ENCODE measurements at places on chromosomes 12 and 14.

- no peak for DNase-seq
Measured at GRCh38 chr14:42424501-42424900, 817.8 kb downstream of the LRFN5 start.

DNA sequence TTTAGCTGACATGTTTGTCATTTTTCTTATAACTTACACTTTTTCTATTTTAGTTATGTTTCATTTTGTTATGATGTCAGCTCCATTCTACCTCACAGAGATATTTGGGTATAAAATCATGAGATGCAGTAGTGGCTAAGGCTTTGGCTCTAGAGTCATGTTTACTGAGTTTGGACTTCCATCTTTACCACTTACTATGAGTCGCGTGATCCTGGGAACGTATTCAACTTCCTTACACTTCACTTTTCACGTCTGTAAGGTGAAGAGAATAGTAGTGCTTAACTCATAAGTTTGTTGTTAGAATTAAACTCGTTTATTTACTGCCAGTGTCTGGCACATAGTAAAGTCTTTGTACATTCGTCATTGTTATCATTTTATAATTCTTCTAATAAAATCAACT is 126.3 kb downstream of the ERC1 start:
- no peak for DNase-seq

DNA sequence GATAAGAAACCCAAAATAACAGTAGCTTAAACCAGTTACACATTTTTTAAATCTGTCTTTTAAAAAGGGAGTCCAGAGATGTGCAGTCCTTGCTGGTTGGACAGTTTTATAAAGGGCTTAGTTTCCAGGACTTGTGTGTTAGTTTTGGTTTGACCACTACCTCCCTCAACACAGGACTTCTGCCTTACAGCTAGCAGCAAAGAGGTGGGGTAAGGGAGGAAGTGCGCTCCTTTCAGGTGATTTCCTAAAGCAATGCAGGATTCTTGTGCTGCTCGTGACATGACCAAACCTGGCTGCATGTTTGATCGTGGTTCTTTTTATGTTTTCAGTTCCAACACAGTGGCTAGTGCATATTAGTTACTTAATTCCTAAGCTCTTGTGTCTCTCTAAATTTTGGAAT is 266.2 kb downstream of the TMTC2 start:
- no peak for DNase-seq

DNA sequence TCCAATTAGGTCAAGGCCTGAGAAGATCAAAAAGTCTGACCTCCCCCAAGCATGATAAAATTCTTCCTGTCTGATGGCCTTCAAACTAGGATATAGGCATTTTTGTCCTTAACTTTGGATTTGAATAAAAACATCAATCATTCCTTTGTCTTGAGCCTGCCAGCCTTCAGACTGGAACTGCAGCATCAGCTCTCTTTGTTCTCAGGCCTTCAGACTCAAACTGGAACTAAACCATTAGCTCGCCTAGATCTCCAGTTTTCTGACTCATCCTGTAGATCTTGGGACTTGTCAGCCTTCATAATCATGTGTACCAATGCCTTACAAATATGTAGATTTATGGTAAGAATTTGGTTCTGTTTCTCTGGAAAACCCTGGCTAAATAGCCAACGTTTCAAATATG is 721.7 kb downstream of the GALC start:
- DNase-seq: no peak

DNA sequence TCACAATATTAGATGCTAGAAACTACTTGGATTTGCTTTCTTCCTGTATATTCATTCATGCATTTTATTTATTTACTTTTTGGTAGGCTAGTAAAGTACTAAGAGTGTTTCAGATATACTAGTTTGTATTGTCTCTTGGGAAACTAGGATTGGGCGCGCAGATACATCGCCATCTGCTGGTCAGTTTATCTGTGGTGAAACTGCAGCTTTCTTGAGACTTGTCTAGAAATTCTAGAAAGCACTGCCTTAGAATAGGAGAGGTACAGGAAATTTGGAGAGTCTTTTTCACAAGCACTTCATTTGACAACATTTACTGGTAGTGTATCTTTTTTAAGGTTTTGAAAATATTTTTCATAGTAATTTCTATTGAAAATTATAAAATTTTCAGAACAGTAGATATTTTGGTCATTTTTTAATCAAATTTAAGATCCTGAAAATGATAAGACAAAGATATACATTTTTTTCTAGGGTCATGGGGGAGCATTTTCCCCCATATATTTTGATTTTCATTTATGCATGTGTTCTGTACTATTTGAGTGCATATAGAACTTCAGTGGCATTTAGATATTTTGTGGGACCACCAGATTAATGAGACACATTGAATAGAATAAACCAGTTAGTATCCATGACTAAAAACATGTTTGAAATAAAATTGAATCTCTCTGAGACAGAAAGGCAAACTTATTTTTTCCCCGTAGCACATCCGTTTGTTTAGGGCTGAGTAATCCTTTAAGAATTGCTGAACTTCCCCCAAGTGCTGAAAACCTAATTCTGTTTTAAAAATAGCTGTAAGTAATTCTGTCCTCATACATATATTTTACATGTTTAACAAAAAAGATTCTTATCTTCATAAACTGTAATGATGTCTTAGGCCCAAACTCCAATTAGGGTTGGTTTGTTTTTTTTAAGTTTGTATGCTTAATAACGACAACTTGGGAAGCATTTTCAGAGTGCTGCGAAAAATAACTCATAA is 44.5 kb downstream of the SLC38A6 start:
- DNase-seq: peak; percentile 70
